ENCODE measurements at places on chromosomes 6 and 20. TPM values are rescaled to one million over a fixed set of nuclear protein-coding genes. Genes with fewer than 3 reads are reported as not detected.
A peak's percentile ranks its signal among the peaks of the same experiment; 100 is the strongest.

Gene ECI2
- total RNA-seq, result 35.8 TPM

GRCh38 chr20:21129861-21130260 lies 4.0 kb downstream of the KIZ start:
- H3K27ac ChIP-seq, result no peak overlapping the region
- DNase-seq, result peak; percentile 34
- no peak overlapping the region for H3K4me3 ChIP-seq
- no peaks in the 10 kb centered on the region for H3K27me3 ChIP-seq
- H3K36me3 ChIP-seq, result peaks cover 7% of the 10 kb centered on the region
- H3K4me1 ChIP-seq, result peaks cover 22% of the 10 kb centered on the region

Gene SALL4
- not detected for total RNA-seq

GRCh38 chr6:31042806-31043205 lies 32.5 kb downstream of the MUC22 start:
- H3K27me3 ChIP-seq, result no peaks in the 10 kb centered on the region
- H3K4me1 ChIP-seq, result peaks cover 7% of the 10 kb centered on the region
- no peak for DNase-seq
- no peaks in the 10 kb centered on the region for H3K36me3 ChIP-seq

DNA sequence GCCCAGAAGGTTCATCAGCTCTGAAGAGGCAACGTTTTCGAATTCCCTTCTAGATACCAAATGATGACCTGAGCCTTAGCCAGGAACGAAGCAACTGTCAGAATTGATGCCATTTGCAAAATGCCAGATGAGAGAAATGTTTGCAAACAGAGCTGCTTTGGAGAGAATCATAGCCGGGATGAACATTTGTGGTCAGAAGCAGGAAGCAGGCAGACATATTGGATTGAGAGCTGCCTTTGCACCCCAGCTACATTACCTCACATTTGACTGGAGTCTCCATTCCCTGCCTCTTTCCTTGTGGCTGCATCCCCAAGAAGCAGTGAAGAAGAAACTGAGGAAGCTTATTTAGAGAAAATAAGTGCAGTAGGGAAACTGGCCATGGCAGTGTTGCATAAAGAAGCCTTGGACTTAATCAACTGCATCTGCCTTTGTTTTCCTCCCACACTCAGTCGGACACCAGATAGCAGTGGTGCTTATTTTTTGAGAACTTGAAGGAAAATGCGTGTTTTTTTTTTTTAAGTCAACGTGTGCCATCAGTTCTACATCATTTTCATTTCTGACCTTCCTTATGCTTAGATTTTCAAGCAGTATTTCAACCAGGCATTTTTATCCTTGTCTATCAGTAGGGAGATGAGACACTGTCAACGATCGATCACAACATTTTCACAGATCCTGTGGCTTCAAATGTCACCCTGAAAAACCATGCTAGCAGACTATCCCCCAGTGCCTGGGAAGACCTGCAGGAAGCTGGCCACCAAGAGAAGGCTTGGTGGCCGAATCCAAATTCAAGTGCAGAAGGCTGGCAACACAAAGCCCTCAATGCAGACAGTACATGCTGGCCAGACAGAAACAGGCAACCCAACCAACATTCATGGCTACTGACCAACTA lies 541.2 kb upstream of the JARID2 start:
- no peak for DNase-seq
- H3K27ac ChIP-seq, result no peak overlapping the region
- H3K4me3 ChIP-seq, result no peak overlapping the region
- H3K27me3 ChIP-seq, result no peaks in the 10 kb centered on the region
- H3K4me1 ChIP-seq, result peaks cover 27% of the 10 kb centered on the region

DNA sequence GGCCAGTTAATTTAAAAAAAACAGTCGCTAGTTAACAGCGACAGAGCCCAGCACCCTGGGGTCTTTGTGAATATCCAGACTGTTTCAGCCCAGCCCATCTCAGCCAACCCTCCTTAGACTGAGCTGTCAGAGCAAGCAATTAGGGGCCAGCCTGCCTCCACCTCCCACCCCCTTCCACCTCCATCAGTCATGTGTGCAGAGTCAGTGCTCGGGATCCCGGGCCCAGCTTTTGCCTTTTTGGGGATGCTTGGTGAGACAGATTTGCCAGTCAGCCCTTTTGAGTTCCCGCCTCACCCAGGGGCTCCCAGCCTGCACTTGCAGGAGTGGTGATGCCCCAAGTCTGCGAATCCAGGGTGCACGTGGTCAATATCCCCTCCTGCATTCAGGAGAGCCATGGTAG lies 6.5 kb upstream of the FAM83D start:
- no peaks in the 10 kb centered on the region for H3K27me3 ChIP-seq
- no peak overlapping the region for H3K4me3 ChIP-seq
- no peak overlapping the region for H3K27ac ChIP-seq

DNA sequence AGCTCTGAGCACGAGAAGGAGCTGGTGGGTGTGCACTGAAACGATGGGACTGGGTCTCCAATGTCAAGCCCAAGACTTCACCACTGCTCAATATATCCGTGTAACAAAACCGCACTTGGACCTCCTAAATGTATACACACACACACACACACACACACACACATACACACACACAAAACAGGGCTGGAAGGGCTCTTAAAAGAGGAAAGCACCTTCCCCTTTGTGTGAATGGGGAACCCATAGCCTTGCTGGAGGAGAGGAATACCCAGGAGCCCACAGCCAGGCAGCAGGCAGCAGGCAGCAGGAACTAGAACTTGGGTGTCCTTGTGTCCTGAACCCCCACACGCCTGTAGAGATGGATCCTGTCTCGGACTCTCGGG lies 29.8 kb downstream of the TGM2 start:
- H3K4me3 ChIP-seq, result no peak overlapping the region
- DNase-seq, result no peak
- peaks cover 95% of the 10 kb centered on the region for H3K36me3 ChIP-seq
- H3K27me3 ChIP-seq, result no peaks in the 10 kb centered on the region

Gene HTR1E
- total RNA-seq, result 0.40 TPM

GRCh38 chr6:112441607-112442006 lies 94.5 kb downstream of the RFPL4B start:
- H3K4me1 ChIP-seq, result peaks cover 7% of the 10 kb centered on the region
- no peaks in the 10 kb centered on the region for H3K36me3 ChIP-seq
- DNase-seq, result no peak
- H3K27ac ChIP-seq, result no peak overlapping the region
- H3K4me3 ChIP-seq, result no peak overlapping the region
- no peaks in the 10 kb centered on the region for H3K27me3 ChIP-seq

DNA sequence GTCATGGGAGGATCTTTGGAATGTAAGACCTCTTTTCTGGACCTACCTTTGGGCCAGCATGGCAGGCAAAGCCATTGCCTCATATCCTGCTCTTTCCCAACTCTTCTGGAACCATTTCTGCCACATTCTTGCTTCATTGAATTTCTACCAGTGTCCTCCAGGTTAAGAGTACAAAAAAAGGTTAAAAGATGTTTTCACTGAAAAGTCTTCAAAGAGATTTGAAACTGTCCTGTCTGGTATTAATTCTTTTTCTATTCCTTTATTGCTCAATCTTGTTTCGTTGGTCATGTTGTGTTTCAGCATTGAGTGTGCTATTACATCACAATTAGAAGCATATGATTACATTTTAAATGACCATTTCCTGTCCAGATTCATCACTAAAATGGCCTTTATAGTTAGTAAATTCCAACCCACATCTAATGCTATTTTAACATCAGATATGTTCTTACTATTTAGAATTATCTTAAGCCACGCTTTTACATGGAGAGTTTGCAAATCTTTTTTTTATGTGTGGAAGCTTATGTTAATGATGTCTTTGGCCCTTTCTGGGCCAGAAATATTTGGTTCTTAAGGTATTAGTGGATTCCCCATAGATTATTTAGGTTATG lies 450.9 kb downstream of the GJA1 start:
- no peaks in the 10 kb centered on the region for H3K27me3 ChIP-seq
- no peak overlapping the region for H3K27ac ChIP-seq
- H3K36me3 ChIP-seq, result no peaks in the 10 kb centered on the region
- H3K4me1 ChIP-seq, result peaks cover 4% of the 10 kb centered on the region

Gene MATN4
- total RNA-seq, result 0.33 TPM
